Naive thymus-derived CD8-positive, alpha-beta T cell (primary cell): ENCODE measurements at places on chromosomes 6 and 20. TPM values are rescaled to one million over a fixed set of nuclear protein-coding genes. Genes with fewer than 3 reads are reported as not detected.

GJA10 gene
- not detected for polyA plus RNA-seq

FAM209B gene
- polyA plus RNA-seq = 1.7 TPM

UBD gene
- not detected for polyA plus RNA-seq

DNA sequence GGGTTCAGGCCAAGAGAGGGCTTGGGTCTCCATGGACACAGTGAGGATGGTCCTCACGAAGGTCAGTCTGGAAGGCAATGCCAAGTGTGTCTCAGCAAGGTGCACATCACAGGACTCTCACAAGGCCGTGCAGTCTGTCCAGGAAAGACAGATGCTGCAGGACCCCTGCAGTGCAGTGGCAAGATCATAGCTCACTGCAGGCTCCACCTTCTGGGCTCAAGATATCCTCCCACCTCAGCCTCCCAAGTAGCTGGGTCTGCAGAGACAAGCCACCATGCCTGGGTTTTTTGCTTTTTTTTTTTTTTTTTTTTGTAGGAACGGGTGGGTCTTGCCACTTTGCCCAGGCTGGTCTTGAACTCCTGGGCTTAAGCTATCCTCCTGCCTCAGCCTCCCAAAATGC, 26.4 kb downstream of the ZMYND8 start:
- no peak for DNase-seq

GRCh38 chr20:43840382-43841070, 74.1 kb upstream of the TOX2 start:
- peak; percentile 52 for DNase-seq
